ENCODE measurements at places on chromosomes 2 and 18.

DNA sequence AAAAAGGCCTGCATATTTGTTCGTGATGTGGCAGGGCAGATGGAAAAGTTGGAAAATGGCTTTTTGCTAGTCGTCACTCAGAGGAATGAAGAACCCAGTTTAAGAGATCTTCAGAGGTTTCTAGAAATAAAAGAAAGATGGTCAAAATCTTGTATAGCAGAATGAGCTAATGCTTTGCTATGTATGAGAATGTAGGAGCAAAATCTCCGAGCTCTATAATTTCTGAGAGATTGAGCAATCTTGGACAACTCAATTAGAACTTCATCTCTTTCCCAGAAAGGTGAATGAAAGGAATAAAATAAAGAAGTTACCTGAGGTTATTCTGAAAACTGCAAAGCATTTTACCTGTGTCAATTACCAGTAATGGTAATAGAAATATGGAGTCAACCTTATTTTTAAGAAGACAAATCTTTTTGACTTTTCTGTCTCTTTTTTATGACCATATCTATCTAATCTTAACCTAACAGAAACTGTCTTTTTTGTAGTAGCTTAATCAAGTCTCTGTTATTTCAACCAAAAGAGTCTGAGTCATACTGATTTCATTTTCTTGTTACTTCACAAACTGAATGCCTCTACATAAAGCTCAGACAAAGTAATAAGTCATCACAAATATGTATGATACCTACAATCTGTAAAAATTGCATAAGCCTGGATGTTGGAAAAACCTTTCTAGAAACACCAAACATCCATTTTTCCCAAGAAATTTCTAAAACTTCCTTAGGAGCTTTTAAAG lies 32.5 kb downstream of the CCDC68 start:
- DNase-seq, result no peak

GRCh38 chr18:3494245-3494526 lies 44.2 kb downstream of the TGIF1 start:
- no peak for DNase-seq

- no peak for DNase-seq
Measured at GRCh38 chr2:12099374-12099773, 352.9 kb downstream of the LPIN1 start.

DNA sequence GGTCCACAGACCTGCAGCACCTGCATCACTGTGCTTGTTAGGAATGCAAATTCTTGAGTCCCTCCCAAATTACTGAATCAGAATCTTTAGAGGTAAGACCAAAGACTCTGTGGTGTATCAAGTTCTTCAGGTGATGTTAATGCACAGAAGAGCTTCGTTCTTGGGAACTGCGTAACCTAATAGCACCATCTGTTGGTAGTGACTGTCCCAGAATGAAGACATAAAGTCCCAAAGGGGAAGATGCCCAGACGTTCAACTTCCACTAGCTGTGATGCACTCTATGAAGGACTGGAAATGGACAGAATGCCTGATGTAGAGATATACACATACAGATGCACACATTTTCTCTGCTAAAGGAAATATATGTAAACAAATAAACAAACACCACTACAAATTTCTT lies 576.0 kb downstream of the LRP1B start:
- peak; percentile 24 for DNase-seq

DNA sequence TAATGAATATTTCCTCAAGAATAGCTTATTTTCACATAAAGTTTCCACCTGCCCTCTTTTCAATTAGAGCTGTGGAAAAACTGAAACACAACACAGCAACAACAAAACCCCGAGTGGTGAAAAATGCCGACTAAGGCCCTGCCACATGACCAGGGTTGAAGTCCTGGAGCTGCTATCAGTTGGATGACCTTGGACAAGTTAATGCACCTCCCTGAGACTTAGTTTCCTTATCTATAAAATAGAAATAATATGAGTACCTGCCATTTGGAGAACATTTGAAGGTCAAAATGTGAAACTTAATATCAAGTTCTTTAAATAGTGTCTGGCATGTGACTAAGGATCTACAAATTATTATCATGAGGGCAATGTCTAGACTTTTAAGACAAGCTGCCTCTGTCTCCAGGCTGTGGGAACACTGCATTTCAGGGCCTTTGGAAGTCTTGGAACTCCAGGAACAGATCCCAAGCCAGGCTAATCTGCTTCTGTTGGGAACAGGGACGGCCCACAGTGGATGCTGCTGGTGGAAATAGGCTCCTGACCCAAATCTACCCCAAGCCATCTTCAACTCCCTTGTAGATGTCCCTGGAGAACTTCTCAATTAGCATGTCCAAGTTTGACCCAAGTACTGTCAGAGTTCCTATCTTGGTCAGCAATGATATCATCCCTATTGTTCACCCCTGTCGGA lies 42.0 kb upstream of the TRIB2 start:
- DNase-seq, result no peak

Data from right renal cortex interstitium (tissue), 3 donors.